ENCODE measurements at places on chromosomes 4 and X.

- no peak for DNase-seq
These were observed 86.1 kb downstream of the CENPC start for GRCh38 chr4:67459164-67459563.

DNA sequence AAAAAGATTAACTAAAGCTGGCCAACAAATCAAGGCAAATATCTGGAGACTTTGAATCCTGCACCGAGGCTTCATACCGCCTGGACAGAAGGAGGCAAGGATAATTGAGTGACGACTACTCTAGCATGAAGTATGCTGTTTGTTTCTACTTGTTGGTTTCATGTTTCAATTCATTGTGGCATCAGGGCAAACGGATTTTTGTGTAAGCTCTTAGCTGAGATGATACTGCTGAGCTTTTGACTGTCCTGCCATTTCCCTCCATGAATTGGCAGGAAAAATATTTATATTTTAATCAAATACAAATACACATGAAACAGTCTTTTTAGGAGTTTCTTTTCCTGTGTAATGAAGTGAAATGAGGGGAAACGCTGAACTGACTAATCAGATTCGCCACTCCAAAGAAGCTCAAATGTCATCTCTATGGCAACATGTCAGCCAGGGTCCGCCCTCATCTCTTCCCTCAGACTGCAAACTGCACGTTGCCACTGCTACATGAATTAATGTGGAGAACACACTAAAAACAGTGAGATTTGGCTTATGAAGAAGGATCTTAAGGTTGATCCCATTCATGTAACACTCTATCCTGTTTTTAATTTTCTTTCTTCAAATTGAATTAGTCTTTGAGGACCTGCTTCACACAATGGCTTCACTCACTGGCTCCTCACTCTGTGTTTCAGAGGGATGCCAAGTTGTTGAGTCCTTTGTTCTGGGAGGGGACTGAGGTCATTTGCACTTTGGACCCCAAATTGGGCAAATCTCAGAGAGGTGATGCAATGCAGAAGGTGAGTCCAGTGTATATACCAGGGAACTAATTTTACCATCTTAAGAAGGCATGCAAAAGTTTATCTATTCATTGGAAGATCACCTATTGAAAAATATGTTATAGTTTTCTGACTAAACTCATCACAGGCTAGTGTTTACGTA lies 149.6 kb upstream of the MID1 start:
- no peak for DNase-seq

DNA sequence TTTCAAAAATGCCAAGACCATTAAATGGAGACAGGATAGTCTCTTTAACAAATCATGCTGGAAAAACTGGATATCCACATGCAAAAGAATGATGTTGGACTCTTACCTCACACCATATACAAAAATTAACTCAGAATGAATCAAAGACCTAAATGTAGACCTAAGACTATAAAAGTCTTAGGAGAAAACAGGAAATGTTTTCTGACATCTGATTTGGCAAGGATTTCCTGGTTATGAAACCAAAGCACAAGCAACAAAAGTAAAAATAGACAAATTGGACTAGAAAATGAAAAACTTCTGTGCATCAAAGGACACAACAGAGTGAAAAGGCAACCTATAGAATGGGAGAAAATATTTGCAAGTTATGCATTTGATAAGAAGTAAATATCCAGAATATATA lies 37.6 kb downstream of the ARFIP1 start:
- no peak for DNase-seq

GRCh38 chr4:10164877-10165283 lies 48.3 kb upstream of the WDR1 start:
- DNase-seq = peak; percentile 63

- DNase-seq = no peak
These were observed 15.0 kb upstream of the PRDM8 start for GRCh38 chr4:80182237-80182866.

- no peak for DNase-seq
These were observed 68.8 kb upstream of the PPP1R2C start for GRCh38 chrX:42846741-42847140.

DNA sequence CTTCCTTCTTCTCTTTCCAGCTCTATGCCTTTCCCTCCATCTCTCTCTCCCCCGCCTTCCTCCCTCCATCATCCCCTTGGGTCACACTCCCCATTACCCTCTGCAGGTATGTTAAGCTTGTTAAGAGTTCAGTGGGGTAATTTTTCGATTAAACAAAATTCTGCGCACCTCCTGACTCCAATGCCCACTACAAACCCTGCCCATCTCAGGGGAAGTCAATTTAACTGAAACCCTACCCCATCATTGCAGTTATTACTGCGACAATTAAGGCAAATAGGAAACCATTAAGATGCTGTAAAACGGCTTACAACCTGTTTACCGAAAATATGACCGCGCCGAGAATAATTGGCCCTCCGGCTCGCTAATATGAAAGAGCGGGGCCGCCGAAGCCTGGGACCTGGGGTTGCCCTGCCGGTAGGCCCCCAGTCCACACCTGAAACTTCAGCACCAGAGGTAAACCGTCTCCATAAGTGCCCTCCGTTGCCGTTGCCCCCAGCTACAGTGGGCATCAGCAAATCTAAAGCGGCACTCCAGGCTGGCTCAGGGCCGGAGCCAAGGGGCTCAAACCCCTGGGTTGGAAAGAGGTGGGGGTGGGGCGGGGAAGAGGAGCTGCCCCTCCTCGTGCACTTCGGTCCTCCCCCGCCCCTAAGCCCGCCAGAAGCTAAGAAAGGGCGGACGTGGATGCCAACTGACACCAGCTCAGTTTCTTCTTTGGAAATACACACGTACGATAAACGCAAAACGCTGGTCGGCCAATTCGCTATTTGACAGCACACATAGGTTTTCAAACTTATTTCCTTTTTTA lies 4.8 kb downstream of the ARX start:
- no peak for DNase-seq

- no peak for DNase-seq
These were observed 582.4 kb upstream of the FAM241A start for GRCh38 chr4:111562826-111563225.

DNA sequence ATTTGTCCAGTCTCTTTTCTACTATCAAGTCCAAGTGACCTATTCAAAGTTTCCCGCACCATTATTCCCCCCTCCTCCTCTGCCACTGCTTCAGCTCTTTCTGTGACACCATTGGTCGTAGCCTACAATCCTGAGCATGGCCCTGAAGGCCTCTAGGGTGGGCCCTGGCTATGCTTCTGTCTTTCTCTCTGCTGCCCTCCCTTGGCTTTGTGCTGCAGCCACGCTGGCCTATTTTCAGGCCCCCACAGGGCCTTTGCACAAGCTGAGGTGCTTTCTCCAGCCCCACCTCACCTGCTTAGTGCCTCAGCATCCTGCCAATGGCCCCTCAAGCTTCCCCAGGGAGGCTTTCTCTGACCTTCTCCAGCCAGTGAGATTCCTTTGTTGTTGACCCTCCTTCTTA lies 156.5 kb downstream of the NHS start:
- DNase-seq = no peak
